ENCODE measurements at places on chromosomes 2 and 18. TPM values are rescaled to one million over a fixed set of nuclear protein-coding genes. Genes with fewer than 3 reads are reported as not detected.

- peak; percentile 75 for DNase-seq
- H3K36me3 ChIP-seq = peaks cover 39% of the 10 kb centered on the region
- H3K27ac ChIP-seq = peak overlapping the region; percentile 93
- H3K4me1 ChIP-seq = peaks cover 41% of the 10 kb centered on the region
Measured at GRCh38 chr2:135948642-135949355, 36.6 kb downstream of the DARS1 start.

DNA sequence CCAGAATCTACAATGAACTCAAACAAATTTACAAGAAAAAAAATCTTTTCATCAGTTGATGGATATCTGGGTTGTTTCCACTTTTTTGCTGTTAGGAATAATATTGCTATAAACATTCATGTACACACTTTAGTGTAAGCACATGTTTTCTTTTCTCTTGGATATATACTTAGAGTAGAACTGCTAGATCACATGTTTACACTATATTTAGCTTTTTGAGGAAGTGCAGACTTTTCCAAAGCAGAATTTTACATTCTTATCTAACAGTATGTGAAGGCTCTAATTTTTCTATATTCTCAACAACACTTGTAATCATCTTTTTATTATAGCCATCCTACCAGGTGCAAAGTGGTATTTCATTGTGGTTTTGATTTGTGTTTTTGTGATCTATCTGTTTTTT, 103.6 kb upstream of the RMP24 start:
- no peaks in the 10 kb centered on the region for H3K4me1 ChIP-seq
- no peaks in the 10 kb centered on the region for H3K27me3 ChIP-seq

DNA sequence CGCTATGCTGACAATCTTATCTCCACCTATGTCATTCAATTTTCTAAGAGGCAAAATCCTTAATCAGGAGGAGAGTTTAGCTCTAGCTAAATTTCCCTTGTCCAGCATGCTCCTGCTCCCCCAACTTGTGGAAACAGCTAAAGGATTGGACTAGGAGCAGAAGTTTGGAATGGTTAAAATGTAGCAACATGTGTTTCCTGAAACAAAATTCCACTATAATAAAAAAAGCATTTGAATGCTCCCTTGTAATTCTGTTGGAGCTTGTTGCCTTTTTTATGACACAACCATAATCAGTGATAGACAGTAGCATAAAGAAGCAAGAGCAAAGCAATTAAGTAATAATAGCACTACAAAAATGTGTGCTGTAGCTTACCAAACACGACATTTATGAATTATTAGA, 6.9 kb downstream of the ACTR3 start:
- peaks cover 34% of the 10 kb centered on the region for H3K4me1 ChIP-seq
- DNase-seq = no peak
- no peak overlapping the region for H3K27ac ChIP-seq
- no peak overlapping the region for H3K4me3 ChIP-seq
- H3K27me3 ChIP-seq = no peaks in the 10 kb centered on the region

DNA sequence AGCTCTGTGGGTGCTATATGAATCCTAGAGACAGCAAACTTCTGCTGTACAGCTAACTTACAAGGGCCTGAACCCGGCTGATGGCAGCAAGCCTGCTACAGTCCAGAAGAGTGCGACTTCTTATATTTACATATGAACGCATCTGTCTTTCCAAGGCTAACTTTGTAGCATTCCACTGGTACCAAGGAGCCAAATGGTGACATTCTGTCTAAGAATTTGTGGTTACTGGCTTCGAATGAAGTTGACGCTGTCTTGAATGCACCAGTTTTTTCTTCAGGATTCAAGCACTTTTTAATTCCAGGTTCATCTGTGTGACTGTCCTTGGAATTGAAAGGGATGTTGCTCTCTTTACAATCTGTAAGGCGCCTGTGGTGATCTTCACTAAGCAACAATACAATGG, 42.4 kb downstream of the THUMPD2 start:
- peaks cover 42% of the 10 kb centered on the region for H3K36me3 ChIP-seq
- H3K27me3 ChIP-seq = no peaks in the 10 kb centered on the region
- no peaks in the 10 kb centered on the region for H3K4me1 ChIP-seq
- no peak overlapping the region for H3K4me3 ChIP-seq

- no peak overlapping the region for H3K4me3 ChIP-seq
- H3K4me1 ChIP-seq = no peaks in the 10 kb centered on the region
- no peak overlapping the region for H3K27ac ChIP-seq
Measured at GRCh38 chr18:53819174-53819573, 405.3 kb downstream of the MBD2 start.

DNA sequence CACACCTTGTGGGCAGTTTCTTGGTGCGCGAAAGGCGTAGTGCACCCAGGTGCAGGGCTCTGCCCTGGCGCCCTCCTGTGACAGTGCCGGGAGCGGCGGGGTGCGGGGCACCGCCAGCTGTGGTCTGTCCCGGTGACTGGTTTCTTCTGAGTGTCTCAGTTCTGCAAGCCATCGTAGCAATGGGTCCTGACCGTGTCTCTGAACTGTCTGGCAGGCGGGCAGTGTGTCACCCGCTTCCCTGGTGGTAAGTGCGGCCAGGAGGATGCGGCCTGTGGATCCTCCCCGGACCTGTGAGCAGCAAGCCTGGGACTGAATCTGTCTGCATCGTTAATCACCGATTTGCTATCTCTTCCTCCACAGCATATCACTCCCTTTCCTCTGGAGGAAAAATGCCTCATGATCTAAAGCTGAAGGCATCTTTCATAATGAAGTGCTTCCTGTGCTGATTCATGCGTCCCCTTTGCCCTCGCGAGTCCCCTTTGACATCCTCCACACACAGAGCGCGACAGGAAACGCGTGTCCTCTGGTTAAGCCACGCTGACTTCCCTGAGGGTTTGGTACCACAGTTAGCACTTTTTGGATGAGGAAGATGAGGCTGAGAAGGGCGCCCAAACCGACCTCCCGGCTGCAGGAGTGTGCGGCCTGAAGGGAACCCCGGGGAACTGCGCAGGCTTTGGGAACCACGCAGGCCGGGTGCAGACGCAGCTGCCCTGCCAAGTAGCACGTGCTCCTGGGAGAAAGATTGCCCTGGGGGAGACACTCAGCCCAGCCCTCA, 416.0 kb upstream of the HS6ST1 start:
- H3K4me3 ChIP-seq = no peak overlapping the region
- H3K27me3 ChIP-seq = peaks cover 21% of the 10 kb centered on the region
- DNase-seq = no peak
- H3K36me3 ChIP-seq = no peaks in the 10 kb centered on the region
- no peaks in the 10 kb centered on the region for H3K4me1 ChIP-seq
- no peak overlapping the region for H3K27ac ChIP-seq

- H3K27ac ChIP-seq = no peak overlapping the region
- peaks cover 2% of the 10 kb centered on the region for H3K36me3 ChIP-seq
- H3K4me1 ChIP-seq = no peaks in the 10 kb centered on the region
- no peak for DNase-seq
- no peak overlapping the region for H3K4me3 ChIP-seq
Measured at GRCh38 chr2:17672583-17673317, 80.9 kb downstream of the SMC6 start.

GRCh38 chr2:19426941-19427340, 68.5 kb upstream of the OSR1 start:
- no peak overlapping the region for H3K4me3 ChIP-seq
- no peaks in the 10 kb centered on the region for H3K36me3 ChIP-seq
- no peaks in the 10 kb centered on the region for H3K4me1 ChIP-seq
- H3K27me3 ChIP-seq = no peaks in the 10 kb centered on the region

DNA sequence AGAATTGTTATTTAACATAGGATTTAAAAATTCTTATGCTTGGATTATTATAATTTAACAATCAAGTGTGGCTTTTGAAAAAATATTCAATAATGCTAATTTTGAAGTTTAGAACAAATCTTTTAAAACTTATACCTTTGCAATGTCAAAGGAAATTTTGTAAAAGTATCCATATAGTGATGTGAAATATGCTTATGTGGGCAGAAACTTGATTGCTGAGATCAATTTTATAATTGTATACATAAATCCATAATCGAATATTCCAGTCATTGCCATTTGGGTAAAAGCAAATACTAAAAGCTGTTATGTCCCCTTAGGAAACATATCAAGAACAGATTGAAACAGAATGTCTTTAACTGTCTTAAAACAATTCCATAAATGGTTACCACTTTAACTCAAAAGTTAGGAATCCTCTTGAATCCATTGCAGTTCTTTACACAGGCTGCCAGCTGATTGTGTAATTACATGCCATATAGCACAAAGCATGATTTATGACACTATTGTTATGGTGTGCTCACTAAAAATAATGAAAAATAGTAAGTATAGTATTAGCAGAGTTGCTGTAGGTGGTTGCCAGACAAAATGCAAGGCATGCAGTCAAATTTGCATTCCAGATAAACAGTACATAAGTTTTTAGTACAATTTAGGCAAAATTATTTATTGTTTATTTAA, 24.2 kb downstream of the PLCL1 start:
- no peaks in the 10 kb centered on the region for H3K4me1 ChIP-seq
- no peak overlapping the region for H3K4me3 ChIP-seq
- H3K27ac ChIP-seq = no peak overlapping the region
- H3K27me3 ChIP-seq = no peaks in the 10 kb centered on the region
- no peaks in the 10 kb centered on the region for H3K36me3 ChIP-seq

DNA sequence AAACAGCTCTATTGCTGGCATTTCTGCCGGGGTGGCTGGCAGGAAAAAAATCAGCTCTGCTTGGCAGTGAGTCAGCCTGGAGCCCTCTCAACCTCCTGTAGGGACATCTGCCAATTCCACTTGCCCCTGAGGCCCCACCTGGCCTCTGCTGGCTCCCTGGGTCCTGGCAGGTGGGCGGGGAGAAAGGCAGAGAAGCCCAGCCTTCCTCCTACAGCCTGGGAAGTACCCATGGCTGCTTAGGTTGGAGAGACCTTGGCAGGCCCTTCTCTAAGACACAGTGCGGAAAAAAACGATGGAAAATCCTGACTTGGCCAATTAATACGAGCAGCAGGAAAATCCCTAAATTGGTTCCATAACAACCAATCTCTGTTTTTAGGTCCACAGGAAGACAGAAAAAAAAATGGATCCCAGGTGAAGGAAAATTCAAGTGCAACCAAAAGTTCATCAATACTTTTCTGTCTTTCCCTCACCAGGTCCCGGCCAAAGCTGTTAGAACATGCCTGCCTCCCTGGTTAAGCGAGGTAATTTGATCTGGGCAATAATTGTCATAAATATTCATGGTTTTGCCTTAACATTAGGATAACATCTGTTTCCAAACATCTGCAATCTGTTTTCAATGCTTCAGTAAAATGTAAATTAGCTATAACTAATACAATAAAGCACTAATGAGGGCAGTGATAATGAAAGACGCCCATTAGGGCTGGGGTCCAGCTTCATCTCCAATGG, 245.9 kb downstream of the TFCP2L1 start:
- H3K27me3 ChIP-seq = peaks cover 41% of the 10 kb centered on the region
- no peaks in the 10 kb centered on the region for H3K36me3 ChIP-seq
- no peaks in the 10 kb centered on the region for H3K4me1 ChIP-seq
- no peak overlapping the region for H3K4me3 ChIP-seq
- H3K27ac ChIP-seq = no peak overlapping the region

GRCh38 chr2:1674766-1675397, 69.4 kb downstream of the PXDN start:
- peaks cover 5% of the 10 kb centered on the region for H3K4me1 ChIP-seq
- H3K27me3 ChIP-seq = peaks cover 15% of the 10 kb centered on the region
- peak overlapping the region; percentile 14 for H3K27ac ChIP-seq
- no peak overlapping the region for H3K4me3 ChIP-seq
- DNase-seq = no peak
- H3K36me3 ChIP-seq = peaks cover 9% of the 10 kb centered on the region

GRCh38 chr18:46793565-46793964, 36.7 kb upstream of the ST8SIA5 start:
- no peaks in the 10 kb centered on the region for H3K27me3 ChIP-seq
- H3K27ac ChIP-seq = no peak overlapping the region
- H3K4me3 ChIP-seq = no peak overlapping the region
- no peak for DNase-seq
- H3K4me1 ChIP-seq = no peaks in the 10 kb centered on the region
- H3K36me3 ChIP-seq = no peaks in the 10 kb centered on the region

DNA sequence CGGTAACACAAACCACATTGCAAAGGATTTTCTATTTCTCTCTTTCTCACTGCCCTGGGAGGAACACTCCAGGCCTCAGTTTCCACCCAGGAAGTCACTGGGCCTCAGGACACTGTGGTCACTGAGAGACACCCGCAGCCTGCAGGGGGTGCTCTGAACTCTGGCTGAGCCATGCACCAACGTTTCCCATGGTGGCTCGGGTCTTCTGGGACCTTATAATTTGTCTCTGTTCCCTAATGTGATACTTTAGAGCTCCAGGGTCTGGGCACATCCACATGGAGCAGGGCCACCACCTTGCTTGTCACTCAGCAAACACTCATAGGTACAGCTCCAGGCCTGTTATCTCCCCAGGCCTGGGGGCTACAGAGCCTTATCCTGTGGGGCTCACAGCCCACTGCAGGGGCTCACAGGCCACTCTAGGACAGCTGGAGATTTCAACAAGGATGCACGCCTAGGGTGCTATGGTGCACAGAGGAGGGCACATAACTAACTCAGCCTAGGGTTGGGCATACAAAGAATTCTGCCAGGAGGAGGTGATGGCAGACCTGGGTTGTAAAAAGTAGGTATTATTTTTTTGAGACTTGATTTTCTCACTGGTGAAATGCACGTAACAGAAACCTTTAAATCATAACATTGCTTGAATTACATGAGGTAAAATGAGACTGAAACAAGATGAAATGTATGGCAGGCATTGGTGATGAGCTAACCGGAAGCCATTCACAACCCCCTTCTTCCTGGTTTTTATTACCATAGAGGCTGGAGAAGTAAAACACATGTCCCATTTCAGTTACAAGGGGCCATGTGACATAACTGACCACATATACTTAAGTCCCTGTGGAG, 3.0 kb upstream of the HS1BP3 start:
- H3K36me3 ChIP-seq = no peaks in the 10 kb centered on the region
- no peak overlapping the region for H3K27ac ChIP-seq
- DNase-seq = no peak
- H3K4me3 ChIP-seq = no peak overlapping the region
- H3K4me1 ChIP-seq = peaks cover 12% of the 10 kb centered on the region
- no peaks in the 10 kb centered on the region for H3K27me3 ChIP-seq

GRCh38 chr2:14120376-14120775, 512.1 kb upstream of the LRATD1 start:
- no peaks in the 10 kb centered on the region for H3K27me3 ChIP-seq
- no peaks in the 10 kb centered on the region for H3K4me1 ChIP-seq
- H3K4me3 ChIP-seq = no peak overlapping the region
- DNase-seq = no peak
- no peak overlapping the region for H3K27ac ChIP-seq

DNA sequence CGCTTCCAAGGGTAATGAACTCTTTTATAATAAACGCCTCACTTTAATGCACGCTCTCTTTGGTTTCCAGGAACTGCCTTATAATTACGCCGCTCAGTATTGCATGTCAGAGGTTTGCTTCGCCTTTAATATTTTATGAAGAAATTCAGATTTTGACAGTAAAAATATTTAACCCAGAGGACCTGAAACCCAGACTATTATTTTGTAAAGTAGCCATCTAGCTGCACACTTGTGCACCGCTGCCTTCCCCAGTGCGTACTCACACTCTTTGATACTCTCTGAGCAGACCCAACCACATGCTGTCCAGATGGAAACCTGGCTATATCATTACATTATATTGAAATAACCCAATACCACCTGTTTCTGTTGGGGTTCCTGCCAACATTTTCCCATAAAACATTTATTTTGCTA, 270.1 kb downstream of the C1D start:
- H3K4me1 ChIP-seq = no peaks in the 10 kb centered on the region
- no peak for DNase-seq
- H3K4me3 ChIP-seq = no peak overlapping the region
- H3K27ac ChIP-seq = no peak overlapping the region

DCDC2C gene
- not detected for total RNA-seq

MDH1B gene
- total RNA-seq = 4.1 TPM

SLC16A14 gene
- total RNA-seq = 0.57 TPM

RNU2-63P gene
- 3.9 TPM for total RNA-seq

ZNF236 gene
- total RNA-seq = 10.8 TPM

PROKR1 gene
- not detected for total RNA-seq

PLA2R1 gene
- 0.40 TPM for total RNA-seq

TLX2 gene
- total RNA-seq = 3.8 TPM

HOXD3 gene
- not detected for total RNA-seq

NCKAP5 gene
- not detected for total RNA-seq

B3GNT7 gene
- 14.0 TPM for total RNA-seq

ZNF804A gene
- not detected for total RNA-seq
